ENCODE measurements at places on chromosomes 7 and 10.

- DNase-seq, result no peak
These were observed 34.3 kb downstream of the JAKMIP3 start for GRCh38 chr10:132100091-132100481.

DNA sequence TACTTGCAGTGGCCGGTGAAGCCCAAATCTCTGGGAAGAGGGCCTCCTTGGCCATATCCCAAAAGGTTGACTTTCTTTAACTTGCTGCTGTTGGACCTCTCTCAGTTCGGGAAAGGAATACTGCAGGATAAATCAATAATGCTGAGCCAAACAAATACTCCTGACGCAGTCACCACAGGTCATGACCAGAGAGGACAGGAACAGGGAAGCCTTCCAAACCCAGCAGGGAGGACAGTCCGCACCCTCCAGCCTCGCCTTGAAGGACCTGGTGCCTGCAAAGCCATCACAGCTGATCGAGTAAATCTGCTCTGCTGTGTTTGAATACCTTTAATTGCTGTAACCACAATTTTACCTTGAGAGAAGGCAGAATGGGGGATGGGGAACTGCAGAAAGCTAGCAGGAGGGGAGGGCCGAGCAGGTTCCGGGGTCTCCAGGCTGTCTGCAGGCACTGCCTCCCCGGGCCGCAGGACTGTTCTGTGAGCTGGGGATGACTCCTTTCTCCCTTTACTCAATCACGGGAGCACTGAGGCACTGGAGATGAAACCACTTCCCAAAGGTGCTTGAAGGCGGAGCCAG is 20.8 kb upstream of the INSIG1 start:
- no peak for DNase-seq

DNA sequence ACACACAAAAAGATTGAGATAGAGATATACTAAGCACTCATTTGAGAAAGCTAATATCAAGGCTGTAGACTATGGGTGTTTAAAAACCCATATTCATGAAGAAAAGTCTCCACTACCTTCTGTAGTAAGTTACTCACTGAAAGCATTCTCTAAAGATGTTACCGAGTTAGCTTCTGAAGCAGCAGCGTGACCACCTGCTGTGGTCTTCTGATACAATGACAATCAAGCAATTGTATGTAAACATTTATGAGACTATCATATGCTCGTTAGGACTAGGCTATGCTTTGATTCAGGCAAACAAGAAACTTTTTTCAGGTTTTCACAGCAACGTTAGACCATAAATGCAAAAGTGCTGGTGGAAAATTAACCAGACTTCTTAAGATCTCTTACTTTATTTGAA is 11.2 kb downstream of the RHOBTB1 start:
- no peak for DNase-seq

GRCh38 chr10:120423431-120424197 is 33.4 kb upstream of the PLPP4 start:
- DNase-seq, result no peak

GRCh38 chr7:74193054-74193453 is 16.8 kb upstream of the LAT2 start:
- DNase-seq, result no peak

DNA sequence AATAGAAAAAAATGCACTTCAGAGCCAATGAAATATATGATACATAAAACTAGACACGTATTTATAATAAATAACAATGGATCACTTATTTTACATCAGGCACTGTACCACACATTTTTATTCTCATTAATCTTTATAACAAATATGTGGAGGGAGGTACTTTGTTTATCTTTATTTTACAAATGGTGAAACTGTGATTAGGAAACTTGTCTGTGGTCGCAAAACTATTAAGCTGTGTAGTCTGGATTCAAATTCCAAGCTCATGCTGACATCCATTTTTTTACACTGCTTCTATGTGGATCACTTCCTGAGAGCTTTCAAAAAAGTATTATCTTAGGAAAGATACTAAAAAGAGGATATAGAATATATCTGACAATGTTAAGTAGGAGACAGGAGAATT is 978.6 kb downstream of the SORCS1 start:
- DNase-seq, result no peak

- no peak for DNase-seq
These were observed 1.8 kb downstream of the TPST1 start for GRCh38 chr7:66206934-66207240.
